Effector CD8-positive, alpha-beta T cell (primary cell): ENCODE measurements at places on chromosomes 12 and 14.

- no peak for DNase-seq
Measured at GRCh38 chr12:34356233-34356987, 334.1 kb downstream of the ALG10 start.

- DNase-seq = no peak
Measured at GRCh38 chr12:22459838-22460490, 84.4 kb downstream of the C2CD5 start.

DNA sequence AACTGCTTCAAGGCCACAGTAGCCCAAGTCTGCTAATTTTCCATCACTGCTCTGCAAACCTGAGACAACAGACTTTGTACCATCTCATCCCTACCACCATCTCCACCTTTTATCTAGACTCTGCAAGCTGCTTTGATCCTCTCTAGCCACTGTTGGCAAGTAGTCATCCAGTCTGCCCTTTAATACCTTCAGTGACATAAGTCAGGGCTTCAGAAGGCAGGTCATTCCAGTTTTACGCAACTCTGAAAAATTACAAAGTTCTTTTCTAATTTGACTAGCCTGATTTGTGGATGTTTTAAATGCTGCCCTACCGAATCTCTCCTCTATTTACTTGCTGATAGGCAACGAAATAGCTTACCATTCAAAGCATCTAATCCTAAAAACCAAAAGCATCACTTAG is 2.8 kb downstream of the FERMT2 start:
- DNase-seq = no peak

GRCh38 chr14:61466249-61466904 is 145.0 kb downstream of the PRKCH start:
- DNase-seq = no peak

DNA sequence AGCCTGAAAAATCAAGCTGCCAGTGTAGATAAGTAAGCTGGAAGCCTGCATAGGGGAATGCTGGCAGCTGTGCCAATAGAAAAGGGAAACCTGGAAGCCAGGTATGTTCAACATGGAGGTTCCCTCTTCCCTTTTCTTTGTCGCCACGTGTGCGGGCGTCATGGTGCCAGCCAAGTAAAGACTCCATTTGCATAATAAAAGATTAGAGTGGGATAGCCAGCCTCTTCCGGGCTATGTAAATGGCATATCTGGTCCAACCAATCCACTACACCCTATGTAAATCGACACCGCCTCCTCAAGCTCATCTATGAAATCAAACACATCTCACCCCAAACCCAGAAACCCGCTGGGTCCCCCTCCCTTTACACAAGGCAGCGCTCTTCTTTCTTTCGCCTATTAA is 5.6 kb upstream of the ADGRD1 start:
- no peak for DNase-seq
